Stimulated activated naive CD4-positive, alpha-beta T cell treated with Interleukin-2 at 50 U/mL for 16 hours (primary cell): ENCODE measurements at places on chromosomes 12 and 14.

DNA sequence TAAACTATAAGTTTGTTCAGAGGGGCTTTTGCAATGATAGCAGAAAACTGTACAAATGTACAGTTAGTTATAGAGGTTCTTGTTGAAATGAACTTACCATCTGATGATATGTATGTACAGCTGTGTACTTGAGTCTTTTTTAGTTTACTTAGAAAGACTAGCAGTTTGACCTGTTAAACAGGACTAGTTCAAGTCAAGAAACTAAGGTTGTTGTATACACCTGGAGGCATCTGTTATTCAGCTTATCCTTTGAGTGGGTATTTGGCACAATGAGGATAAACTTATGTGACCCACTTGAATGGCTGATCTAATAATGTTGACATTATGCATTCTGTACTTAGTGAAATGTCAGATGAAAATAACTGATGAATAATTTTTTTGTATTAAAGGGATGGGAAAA lies 13.4 kb downstream of the MTERF2 start:
- DNase-seq: no peak

- DNase-seq: no peak
Measured at GRCh38 chr12:95118788-95119179, 45.4 kb upstream of the NR2C1 start.

DNA sequence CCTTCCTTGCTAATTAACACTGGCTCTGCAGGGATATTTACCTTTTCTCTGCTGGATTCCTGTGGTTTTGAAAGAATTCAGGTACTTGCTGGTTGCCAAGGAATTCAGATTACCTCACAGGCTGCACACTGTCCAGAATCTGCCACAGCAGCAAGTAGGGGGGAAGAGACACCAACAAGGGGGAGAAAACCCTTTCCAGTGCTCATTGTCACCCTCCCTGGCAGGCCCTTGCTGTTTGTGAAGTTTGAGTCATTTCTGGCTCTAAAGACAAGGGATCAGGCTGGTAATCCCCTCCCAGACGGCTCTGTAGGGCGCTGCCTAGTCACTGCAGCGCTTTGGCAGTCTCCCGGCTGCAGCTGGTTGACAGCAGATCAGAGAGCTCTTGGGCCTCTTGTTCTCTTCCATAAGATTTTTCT lies 50.8 kb downstream of the TTLL5 start:
- DNase-seq: no peak

DNA sequence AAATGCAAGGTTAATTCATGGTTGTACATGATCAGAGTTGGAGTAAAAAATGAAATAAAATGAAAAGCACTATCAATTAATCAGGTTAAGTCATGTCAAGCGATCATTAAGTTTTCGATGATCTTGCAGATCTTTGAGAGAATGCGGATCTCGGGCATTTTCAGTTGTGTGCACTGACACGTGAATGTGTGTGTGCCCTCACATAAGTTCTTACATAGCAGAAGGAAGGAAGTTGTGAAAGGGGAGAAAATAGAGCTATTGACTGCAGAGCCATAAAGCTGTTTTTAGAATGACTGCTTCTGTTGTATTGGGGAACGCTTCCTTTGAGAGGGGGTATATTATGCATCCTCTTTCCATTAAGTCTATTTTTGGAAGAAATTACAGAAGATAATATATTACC lies 101.3 kb downstream of the HMGA2 start:
- no peak for DNase-seq

DNA sequence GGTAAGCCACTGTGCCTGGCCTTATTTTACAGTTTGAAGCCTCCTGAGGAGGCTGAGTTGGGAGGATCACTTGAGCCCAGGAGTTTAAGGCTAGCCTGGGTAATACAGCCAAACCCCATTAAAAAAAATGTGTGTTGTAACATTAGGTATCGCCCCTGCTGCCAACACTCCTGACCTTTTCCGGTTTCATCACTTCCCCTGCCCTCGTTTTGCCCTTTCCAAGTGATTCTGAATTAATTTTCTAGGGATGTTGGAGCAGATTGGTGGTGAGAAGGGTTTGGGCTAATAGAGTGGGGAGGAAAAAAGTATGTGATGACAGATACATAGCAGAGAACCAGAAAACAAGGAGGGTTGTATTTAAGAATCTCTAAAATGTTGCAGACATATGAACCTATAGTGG lies 25.6 kb upstream of the C12orf71 start:
- no peak for DNase-seq

GRCh38 chr14:66508846-66509621 lies 1.1 kb downstream of the GPHN start:
- peak; percentile 54 for DNase-seq

- DNase-seq: no peak
Measured at GRCh38 chr14:66421990-66422946, 63.9 kb upstream of the CCDC196 start.
